ENCODE measurements at places on chromosomes 7 and 10.

GRCh38 chr7:148535217-148535616 is 55.3 kb upstream of the C7orf33 start:
- DNase-seq = no peak

GRCh38 chr7:154256150-154256549 is 204.0 kb downstream of the DPP6 start:
- DNase-seq = no peak

DNA sequence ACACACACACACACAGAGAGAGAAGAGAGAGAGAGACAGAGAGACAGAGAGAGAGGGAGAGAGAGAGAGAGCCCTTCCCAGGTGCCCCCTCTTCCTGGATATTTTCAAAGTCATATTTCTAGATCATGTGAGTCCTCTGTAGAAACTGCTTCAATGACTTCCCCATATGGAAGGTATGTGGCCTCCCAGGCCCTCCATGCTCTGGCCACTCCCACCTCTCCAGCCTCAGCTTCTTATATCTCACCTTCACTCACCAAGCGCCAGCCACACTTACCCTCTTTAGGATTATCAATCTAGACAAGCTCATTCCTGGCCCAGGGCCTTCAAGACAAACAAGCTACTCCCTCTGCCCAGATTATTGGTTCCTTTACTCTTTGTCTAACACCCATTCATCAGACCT is 259.7 kb downstream of the MTERF1 start:
- no peak for DNase-seq

- DNase-seq = no peak
Measured at GRCh38 chr7:43141091-43141490, 28.6 kb downstream of the HECW1 start.

DNA sequence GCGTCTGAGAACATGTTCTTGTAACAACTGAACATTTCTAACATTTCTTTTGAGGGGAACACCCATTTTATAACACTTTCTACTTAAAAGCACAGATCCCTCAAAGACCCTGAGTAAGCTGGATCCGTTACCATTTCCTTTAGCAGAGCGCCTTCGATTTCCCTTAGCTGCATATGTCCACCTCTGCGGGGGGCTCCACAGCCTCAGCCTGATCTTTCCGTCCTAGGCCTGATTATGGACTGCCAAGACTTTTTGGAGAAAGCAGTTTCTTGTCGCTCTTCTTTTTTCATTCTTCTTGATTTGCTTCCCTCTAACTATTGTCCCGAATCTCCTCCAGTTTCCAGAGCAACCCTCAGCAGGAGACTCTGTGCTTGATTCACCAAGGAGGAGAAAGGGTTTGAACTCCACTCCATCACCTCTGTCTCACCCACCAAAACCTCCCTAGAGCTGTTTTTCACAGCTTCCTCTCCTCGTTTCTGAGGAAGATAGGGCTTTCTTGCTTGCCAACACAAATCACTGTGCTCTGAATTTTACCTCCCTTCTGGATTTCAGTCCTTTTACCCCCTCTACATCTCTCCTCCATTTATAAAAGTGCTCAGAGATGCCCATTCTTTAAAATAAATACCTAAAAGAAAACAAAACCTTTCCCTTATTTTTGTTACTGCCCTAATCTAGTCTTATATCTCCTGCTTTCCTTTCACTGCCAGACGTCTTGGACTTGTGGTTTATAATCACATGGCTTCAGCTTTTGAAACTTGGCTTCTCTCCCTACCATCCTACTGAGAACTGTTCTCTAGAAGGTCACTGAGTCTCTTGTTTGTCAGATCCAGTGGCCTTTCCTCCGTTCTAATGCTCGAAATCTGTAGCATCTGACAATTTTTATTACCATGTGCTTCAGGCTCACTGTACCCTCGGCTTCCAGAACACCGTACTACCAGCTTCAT is 30.5 kb upstream of the ZRANB1 start:
- DNase-seq = peak; percentile 53

DNA sequence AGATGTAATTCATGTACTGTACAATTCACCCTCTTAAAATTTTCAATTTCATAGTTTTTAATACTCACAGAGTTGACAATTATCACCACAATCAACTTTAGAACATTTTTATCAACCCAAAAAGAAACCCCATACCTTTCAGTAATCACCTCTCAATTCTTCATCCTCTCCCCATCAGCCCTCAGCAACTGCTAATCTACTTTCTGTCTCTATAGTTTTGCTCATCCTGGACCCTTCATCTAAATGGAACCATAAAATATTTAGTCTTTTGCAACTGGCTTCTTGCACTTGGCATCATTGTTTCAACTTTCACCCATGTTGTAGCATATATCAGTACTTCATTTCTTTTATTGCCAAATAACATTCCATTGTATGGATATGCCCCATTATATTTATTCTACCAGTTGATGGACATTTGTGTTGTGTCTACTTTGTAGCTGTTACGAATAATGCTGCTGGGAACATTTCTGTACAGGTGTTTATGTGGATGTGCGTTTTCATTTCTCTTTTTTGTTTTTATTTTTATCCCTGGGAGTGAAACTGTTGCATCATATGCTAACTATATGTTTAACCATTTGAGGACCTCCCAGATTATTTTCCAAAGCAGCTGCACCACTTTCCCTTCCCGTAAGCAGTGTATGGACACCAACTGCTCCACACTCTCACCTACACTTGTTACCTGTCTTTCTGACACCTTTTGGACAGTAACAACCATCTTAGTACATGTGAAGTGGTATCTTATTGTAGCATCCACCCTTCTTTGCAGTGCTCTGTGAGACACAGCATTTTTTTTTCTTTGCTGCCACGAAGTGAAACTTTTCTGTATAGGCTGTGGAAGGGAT is 65.4 kb upstream of the APBB1IP start:
- DNase-seq = no peak

DNA sequence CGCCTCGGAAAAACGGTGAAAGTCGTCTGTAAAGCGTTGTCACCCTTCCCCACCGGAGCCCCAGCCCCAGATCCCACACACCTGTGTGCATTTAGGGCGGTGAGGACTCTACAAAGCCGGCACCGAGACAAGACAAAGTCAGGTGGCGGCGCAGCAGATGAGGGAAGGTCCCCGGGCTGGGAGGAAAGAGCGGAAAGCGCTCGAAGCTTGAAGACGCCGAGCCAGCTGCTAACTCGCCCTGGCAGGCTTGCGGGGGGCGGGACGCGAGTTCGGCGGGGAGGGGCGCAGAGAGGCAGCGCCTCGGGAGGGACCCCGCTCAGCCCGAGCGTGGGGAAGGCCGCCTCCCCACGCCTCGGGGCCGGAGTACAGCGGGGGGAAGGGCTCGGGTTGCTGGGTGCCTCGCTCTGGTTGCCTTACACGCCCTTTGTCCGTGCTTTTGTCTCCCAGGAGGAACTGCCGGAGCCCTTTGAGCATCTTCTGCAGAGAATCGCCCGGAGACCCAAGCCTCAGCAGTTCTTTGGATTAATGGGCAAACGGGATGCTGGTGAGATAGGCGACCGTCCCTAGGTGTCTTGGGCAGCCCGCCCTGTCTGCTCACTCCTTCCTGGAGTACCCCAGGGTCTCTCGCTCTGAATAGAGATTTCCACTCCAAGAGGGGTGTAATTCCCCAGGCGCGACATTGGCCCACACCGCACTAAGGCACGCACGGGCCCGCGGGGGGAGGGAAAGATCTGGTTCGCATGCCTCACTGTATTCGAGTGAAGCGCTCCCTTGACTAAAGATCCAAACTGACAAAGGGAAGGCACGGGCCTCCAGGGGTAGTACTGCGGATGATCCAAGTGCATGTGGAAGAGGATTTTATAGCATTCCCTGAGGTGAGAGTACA is 1.6 kb downstream of the TAC1 start:
- no peak for DNase-seq
